ENCODE measurements at places on chromosomes 7 and 10.

- DNase-seq = no peak
Measured at GRCh38 chr7:506391-506831, 13.2 kb downstream of the PDGFA start.

- no peak for DNase-seq
Measured at GRCh38 chr7:50396856-50397255, 53.3 kb downstream of the FIGNL1 start.

GRCh38 chr7:135771961-135772638 lies 23.5 kb upstream of the FAM180A start:
- no peak for DNase-seq

- peak; percentile 84 for DNase-seq
Measured at GRCh38 chr10:110007701-110008517, at the start of gene ADD3. Gene ADD3 (plus strand): TSS chr10:110007984. CDS start chr10:110100654, 92,670 bp downstream.

DNA sequence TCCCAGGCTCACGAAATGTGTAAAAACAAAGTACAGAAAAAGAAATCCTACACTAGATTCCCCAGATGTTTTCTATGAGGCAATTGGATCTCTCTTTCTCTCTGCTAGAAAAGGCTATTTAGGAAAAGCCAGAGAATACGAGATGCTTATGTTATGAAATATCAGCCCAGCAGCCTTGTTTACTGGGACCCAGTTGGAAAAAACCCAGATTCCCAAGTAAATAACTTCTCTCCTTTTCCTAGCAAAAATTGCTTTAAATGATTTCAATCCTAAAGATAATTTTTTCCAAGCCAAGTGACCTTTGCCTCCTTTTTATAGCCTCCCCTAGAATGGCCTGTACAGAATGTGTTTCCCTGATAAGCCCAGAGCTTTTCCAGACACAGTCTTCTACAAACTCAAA lies 199.3 kb downstream of the PLXNA4 start:
- no peak for DNase-seq

DNA sequence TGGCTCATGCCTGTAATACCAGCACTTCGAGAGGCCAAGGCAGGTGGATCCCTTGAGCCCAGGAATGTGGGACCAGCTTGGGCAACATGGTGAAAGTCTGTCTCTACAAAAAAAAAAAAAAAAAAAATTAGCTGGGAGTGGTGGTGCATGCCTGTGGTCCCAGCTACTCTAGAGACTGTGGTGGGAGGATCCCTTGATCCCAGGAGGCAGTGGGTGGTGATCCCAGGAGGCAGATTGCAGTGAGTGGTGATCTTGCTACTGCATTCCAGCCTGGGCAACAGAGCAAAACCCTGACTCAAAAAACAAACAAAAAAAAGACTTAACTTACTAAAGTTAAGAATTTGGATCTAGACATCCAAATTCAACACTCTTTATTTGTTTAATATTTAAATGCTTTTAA lies 10.2 kb upstream of the ADO start:
- DNase-seq = no peak

DNA sequence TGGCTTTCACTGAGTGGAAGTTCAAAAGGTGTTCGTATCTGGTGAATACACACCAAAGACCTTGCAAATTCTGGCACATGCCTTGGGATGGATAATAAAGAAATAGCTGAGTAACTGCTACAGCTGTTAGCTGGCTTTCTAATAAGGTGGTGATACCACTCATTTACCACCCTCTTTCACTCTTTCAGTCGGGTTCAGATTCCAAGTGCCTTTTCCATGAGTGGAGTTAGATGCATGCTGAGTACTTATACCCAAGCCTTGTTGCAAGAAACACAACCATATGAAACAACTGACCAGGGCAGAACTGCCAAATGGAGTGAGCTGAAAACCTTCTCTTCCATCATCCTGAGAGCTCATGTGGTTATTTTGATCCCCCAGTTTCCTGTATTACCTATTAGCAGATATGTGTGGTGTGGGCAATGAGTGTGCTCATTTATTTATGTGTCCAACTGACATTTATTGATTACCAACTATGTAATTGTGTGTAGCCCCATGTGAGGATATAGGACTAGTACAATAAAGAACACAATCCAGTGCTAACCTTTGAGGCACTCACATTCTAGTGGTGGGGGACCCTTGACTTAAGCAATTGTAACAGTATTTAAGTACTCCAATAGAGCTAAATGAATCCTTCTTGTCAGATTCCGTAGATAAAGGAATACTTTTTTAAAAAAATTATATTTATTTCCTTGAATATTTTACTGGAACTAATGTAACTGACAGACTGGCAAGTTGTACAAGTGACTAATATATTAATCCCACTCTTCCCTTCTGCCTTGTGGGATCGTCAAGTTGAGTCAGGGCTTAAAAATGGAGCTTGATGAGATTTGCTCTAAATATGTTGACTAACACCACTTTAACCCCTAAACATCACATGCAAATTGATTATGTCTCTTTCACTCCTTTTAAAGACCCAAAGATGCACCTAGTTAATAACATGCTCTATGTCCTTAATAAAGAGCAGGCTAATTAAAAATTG lies 124.7 kb downstream of the ARID5B start:
- DNase-seq = no peak

DNA sequence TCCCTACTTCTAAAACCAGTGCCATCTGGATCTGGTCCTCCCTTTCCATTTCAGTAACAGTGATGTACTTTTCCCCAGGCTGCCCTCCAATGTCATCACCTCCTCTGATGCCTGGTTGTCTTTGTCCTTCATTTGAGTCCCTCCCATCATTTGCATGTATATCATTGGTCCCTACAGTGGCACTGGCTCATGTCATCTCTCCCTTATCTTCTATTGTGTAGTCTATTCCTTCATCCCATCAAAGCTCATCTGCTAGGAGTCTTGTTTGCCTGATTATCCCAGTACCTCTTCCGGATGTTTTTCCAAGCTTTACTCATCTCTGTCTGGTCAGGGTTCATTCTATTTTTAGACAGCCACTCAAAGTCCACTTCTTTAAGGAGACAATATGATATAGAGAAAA lies 292.9 kb upstream of the BMPER start:
- DNase-seq = no peak

DNA sequence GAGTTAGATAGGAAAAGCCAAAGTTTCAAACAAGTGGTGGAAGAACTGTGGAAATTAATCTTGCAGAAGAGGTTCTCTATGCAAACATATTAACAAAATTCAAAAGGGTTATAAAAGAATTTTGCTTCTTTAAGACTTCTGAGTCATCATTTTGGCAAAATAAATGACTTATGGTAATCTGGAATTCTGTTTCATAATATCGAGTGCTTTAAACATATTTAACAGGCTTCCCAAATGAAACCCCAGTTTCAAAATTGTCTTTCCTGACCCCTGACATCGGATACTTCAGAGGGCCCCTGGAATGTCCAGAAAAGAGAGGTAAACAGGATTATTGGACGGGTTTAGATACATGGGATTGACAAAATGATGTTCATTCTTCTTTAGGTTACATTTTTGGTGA lies 444.6 kb downstream of the HTR7 start:
- no peak for DNase-seq

- DNase-seq = no peak
Measured at GRCh38 chr7:35450456-35451214, 196.7 kb upstream of the TBX20 start.

DNA sequence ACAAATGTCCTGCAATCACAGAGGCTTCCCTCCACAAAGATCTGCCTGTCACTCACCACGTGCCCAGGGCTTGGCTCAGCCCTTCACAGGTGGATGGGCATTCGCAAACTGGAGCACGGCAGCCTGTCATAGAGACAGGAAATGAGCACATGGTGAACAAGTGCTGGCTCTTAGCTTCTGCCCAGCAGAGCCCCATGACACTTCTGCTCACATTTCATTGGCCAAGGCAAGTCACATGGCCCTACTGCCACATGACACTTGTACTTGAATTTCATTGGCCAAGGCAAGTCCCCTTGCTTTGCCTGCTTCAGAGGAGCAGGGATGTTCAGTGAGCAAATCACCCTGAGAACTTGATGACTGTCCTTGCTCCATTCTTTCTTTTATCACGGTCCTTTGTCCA lies 110.8 kb upstream of the PPP2R2D start:
- DNase-seq = no peak

DNA sequence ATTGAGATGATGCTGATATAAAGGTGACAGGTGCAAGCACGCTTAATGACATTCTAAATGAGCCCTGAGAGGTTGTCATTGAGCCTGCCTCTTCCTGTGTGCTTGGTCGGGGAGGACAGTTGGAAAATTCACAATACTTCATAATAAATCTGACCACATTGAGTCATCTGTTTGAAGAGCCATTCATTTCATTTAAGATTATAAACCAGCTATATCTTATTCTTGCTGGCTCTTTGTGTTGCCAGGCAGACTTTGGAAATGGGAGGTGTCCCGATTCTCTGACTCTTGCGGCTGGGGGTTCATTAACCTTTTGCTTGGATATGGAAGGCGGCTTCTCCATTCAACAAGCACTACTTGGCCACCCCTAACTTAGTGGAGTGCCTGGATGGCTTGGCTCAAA lies 198.2 kb downstream of the FANK1 start:
- no peak for DNase-seq

DNA sequence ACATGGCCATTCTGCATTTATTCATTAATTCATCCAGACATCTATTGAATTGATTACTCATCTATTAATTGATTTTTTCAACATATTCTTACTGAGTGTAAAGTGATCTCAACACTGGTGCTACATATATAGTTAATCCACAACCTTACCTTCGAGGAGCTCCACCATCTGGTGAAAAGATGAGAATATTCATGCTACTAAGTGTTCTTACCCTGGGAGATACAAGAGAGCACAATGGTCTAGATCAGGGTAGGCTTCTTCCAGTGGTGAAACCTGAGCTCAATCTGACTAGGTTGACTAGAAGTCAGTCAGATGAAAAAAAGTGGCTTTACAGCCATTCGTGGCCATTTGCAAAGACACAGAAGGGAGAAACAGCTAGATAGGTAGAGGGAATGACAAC lies 507.4 kb downstream of the ANKRD7 start:
- DNase-seq = no peak

DNA sequence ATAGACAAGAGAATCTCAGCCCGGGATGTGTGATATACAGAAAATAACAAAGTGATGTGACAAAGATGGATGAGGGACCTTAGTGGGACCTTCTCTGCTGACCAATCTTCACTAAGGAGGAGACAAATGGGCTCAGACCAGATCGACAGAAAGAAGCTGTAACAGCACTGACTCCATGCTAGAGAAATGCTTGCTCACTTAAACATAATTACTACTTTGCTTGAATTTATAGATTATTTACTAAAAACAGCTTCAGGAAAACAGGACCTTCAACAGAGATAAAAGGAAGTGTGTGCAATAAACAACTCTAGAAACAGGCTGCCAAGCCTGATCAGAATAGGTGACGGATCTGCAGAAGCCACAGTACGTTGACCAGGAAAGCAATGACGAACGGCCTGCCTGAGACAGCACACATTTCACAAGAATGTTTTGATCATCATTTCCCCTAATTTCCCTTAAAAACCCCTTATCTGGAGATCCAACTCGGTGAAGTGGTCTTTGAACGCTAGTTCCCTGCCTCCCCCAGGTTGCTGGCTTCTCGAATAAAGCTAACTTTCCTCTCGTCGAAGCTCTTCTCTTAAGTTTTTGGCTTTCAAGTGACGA lies 98.4 kb upstream of the STEAP1B start:
- DNase-seq = no peak

DNA sequence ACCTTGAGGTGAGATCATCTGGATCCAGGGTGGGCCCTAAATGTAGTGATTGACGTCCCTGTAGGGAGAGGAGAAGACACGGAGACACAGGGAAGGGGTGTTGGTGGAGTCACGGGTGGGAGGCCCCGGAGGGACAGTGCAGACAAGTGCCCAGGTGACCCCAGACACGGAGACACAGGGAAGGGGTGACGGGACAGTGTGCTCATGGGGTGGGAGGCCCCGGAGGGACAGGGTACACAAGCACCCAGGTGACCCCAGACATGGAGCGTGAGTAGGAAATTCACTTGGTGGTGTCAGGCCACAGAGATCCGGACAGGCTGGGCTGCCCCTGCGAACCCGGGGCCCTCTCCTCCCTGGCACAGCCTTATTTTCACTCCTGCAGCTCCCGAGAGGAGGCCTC lies 176.9 kb downstream of the PTPRN2 start:
- no peak for DNase-seq

DNA sequence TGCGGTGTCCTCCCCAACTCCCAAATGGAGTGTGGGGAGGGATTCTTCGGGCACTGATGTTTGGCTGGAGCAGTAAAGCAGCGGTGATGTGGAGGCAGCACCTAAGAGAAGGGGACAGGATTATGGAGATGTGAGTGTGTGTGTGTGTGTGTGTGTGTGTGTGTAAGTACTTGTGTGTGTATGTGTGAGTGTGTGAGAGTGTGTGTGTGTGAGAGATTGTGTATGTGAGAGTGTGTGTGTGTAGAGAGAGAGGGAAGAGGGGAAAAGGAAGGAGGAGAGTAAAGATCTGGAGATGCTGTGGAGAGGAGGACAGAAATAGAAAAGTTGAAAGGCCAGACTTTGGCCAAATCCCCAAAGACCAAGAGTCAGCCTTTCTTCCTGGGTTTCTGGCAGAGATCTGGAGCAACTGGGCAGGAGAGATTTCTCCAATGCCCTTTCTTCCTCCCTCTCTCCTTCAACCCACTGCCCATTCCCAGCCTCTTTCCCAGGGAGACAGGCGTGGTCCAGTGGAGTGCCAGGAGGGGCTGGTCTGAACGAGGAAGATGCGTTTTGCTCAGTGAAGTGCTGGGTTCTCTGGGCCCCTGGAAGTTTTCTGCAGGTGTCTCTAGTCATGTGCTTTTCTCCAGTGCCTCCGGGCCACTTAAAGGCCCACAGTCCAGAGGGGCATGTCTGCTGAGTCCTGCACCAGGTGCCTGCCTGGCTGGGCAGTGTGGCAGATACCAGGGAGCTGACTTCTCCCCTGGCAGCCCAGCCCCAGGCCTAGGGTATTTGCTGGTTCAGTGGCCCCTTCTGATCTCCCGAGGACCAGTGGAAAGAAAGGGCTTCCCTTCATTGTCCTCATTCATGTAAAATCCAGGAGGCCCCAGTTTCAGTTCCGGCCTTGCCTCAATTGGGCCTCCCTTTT lies 60.5 kb downstream of the HK1 start:
- DNase-seq = no peak

GRCh38 chr7:7352845-7353244 lies 170.5 kb downstream of the C1GALT1 start:
- DNase-seq = no peak

DNA sequence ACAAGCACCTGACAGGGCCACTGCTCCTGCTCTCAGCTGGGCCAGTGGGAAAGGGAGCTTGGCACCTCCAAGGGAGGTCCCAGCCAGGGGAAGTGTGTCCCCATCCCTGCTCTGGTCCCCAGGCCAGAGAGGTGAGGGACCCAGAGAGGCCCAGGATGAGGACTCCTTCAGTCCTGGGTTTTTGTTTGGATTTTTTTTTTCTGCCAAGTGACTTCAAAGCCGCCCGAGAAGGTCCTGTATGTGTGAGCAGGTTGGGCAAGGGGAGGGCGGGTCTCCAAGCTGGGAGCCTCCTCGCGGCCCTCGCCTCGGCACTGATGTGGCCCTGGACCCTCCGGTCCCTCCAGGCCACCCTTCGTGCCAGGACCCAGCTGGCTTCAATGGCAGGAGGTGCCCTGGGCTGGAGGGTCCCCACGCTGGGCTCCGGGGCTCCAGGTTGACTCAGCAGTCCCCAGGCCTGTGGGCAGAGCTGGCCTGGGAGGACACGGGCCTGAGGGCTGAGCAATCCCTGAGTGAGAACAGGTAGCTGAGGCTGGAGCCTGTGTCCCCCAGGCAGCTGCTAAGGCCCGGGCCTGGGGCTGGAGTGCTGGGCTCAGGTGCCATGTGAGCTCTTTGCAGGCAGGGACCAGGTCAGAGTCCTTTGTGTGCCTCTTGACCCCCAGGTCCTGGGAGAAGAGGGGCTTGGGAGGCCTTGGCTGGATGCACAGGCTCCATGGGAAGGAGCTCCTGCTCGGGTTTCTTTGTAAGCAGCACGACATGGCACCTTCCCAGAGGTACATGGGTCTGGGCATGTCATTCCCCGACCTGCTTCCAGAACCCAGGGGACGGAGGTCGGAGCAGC lies 140.6 kb downstream of the FAM53B start:
- no peak for DNase-seq

Data from stimulated activated CD4-positive, alpha-beta T cell treated with anti-CD3 and anti-CD28 coated beads, Interleukin-1b, Interleukin-23, amount 100 ng/mL, for 1 hour (primary cell).